ENCODE measurements at places on chromosomes 5 and 9.

- no peak for ATAC-seq
These were observed 137.4 kb upstream of the DMAC1 start for GRCh38 chr9:7936996-7937395.

- no peak for ATAC-seq
These were observed 55.3 kb upstream of the ALDH1A1 start for GRCh38 chr9:73007966-73008672.

- ATAC-seq, result peak; percentile 70
These were observed 18.8 kb downstream of the SMIM32 start for GRCh38 chr5:136174021-136174659.

DNA sequence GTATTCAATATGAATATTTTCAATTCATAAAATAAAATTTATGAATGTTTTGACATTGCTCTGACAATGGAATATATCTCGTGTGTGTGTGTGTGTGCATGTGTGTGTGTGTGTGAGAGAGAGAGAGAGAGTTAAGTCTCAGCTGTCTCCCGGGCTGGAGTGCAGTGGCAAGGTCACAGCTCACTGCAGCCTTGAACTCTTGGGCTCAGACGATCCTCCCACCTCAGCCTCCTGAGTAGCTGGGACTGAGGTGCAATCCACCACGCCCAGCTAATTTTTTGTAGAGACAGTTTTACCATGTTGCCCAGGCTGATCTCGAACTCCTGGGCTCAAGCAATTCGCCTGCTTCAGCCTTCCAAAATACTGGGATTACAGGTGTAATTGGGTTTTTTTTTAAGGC, 16.1 kb downstream of the G3BP1 start:
- ATAC-seq, result no peak

- ATAC-seq, result no peak
These were observed 573.7 kb upstream of the DAB2 start for GRCh38 chr5:39998518-39998917.

DNA sequence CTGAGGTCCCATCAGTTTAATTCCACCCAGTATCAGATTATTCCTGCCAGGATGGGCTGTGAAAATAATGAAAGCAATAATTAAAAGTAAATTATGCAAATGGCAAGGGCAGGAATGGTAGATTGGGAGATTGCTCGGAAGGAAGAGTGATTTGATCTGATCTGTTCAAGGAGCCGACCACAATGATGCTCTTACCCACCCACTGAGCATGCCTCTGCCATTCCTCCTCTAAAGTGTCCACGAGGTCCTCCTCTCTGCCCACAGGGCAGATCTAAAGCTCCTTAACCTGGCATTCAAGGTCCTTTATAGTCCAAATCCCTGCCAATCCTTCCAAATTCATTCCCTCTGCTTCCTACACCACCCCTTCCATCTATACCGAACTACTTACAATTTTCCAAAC, 147.8 kb downstream of the TTLL11 start:
- ATAC-seq, result no peak

GRCh38 chr9:125926936-125927335, 179.8 kb downstream of the PBX3 start:
- no peak for ATAC-seq

DNA sequence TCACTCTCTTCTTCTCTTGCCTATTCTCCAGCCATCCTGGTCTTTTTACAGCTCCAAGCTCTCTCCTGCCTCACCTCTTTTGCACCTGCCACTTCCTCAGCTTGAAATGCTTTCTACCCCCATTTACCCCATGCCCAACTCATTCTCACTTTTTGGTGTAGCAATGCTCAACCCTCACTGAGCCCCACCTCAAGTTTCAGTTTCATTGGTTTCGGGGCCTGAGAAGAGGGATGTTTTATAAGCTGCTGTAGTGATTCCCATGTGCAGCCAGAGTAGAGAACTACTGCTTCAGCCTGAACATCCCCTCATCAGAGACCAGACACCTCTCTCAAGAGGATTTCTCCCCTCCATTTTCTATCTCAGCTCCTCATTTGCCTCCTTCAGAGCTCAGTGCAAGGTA, 45.2 kb upstream of the FYB1 start:
- ATAC-seq, result no peak

GRCh38 chr5:6787941-6788340, 74.7 kb downstream of the TENT4A start:
- ATAC-seq, result no peak

- ATAC-seq, result no peak
These were observed 70.9 kb downstream of the GAPVD1 start for GRCh38 chr9:125332527-125332926.

DNA sequence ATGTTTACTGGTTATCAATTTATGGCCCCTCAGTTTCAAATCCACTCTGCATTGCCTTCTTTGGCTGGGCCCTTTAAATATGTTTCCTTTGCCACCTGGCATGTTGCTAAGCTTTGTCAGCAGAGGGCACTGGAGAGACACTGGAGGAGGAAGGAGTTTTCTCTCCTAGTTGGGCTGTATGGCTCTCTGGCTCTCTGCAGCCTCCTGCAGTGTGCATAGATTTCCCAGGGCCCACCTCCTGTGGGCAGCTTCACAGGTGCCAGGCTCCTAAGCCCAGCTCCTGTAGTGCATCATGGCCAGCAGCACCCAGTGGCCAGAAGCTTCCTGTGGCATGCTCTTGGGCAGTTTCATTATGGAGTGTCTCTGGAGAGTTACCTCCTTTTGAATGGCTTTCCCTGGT, 23.3 kb downstream of the CAVIN4 start:
- ATAC-seq, result peak; percentile 68

DNA sequence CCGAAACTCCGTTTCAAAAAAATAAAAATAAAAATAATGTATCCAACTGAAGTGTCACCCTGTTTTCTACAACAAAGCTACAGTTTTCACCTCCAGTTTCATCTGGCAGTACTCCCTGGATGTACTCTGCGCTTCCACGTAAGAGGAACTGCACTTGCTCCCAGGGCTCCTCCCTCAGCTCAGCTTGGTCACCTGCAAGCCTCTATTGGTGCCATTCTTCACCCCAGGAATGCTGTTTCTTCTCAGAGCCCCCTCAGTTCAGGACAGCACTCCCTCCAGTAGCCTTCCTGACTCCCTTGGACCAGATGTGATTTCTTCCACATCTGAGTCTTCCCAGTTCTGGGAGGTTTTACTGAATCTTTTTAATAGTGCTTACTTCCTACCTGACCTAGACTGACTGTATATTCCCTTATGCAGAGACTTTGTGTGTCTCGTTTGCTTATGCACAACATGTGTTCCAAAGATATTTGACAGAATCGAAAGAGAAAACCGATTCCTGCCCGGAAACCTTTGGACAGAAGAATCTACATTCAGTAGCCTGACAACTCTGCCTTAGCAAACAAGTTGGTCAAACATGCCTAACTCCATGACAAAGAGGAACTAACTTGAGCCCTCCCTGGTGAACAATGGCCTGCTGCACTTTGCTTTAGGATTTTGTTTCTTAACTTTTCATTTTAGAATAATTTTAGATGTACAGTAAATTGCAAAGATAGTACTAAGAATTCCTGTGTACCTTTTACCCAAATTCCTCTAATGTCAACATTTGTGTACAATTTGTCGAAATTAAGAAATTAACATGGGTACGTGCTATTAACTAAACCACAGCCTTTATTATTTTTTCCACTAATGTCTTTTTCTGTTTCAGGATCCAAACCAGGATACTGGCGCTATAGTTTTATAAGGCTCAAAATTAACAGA, 814 bp downstream of the CCDC125 start:
- peak; percentile 19 for ATAC-seq

DNA sequence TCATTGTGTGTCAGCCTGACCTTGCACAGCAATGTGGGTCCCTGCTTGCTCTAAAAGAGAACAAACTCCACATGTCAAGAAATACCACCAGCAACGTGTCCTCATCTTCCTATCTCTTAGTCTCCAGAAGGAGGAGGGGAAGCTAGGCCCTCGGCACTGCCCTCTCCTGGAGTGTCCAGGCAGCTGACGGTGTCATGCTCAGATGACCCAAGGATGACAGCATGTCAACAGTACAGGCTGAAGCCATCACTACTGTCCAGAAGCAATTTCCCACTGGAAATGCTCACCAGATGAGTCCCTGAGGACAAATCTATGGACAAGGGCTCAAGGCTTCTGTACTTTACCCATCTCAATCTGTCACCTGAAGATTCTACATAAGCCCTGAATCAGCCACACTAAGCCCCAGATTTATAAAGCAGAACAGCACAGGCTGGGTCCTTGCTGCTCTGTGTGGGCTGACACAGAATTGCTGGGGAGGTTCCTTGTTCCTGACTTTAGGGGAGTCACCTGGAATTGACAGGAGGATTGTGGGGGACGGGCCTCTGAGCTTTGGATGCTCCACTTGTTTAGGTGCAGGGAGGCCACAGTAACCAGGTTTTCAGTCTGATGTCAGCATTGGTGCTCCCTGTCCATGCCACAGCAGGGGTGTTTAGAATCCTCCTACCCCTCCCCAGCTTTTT, 210.2 kb downstream of the DAB2IP start:
- peak; percentile 50 for ATAC-seq

GRCh38 chr9:127177231-127177630, 54.8 kb upstream of the ANGPTL2 start:
- no peak for ATAC-seq

GRCh38 chr9:125913551-125913950, 166.4 kb downstream of the PBX3 start:
- no peak for ATAC-seq

DNA sequence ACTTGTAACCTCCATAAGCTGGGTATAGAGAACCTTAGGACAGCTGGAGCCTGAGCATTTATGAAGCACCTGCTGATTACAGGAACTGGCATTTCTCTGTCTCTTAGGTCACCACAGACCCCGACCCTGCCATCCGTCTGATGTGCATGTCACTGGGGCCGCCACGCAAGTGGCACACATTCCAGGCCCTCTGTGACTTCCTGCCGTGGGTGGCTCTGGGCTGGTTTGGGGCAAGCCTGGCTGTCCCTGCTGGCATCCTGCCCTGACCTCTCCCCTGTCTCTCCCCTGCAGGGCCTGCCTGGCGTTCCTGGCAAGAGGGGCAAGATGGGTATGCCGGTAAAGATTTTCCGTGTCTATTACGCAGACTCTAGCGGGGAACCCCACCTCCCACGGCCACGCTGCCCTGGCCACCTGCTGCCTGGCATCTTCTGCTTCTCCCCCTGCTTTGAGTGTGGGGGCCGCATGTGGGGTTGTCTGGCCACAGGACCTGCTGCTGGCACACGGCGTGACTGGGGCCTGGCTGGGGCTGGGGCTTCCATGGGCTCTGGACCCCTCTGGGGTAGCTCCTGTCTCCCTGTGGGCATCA, 55.4 kb downstream of the COL27A1 start:
- ATAC-seq, result no peak

DNA sequence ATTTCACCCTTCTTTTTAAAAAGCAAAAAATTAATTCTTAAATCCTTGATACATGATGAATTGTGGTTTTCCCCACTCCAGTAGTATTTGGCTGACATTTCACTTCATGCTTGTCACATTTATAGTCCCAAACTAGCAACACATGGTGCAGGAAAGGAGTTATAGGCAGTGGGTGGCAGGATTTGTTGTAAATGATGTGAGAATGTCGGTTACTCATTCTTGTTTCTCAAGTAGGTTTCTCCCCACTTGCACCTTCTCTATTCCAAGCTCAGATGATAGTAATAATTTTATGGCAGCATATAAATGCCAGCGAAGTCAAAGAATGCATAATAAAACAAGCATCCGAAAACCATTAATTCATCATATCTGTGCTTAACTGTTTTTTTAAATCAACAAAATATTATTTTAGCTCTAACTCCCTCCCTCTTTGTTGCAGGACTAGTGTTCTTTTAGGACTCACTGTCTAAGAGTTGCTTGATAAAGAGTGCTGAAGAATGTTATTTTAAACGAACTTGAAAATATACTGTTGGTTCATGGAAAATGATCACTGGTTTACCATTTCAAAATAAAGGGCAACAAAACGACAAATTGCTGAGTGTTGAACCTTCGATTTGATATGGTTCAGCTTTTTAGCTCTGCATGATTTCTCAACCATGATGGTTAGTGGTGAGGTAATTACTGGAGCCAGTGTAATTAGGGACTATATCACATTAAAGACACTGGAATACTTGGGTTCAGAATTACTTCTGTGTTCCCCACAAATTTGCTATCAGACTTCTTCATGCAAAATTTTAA, 88.1 kb upstream of the ADAMTSL1 start:
- ATAC-seq, result no peak

- no peak for ATAC-seq
These were observed 38.2 kb downstream of the HMHB1 start for GRCh38 chr5:143850050-143850683.

DNA sequence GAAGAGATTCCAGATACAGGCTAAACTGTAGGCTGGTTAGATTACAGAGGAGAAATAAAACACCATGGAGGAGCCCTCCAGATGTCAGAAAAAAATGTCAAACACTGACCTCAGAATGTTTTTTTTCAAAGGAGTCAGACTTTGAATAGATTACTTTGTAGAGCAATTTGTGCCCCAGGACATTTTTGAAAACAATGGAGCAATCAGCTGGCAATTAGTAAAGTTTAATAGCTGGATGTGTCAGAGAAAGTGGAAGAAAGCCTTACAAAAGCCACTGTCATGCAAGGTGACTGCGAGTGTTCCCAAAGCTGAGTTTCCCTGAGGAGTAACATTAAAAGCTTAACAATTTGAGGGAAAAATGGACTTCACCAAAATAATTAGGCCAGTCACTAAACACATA, 417.8 kb upstream of the CTNND2 start:
- no peak for ATAC-seq

GRCh38 chr5:115460472-115460871, 84.1 kb downstream of the FEM1C start:
- ATAC-seq, result peak; percentile 90

- no peak for ATAC-seq
These were observed 55.9 kb downstream of the TMEM215 start for GRCh38 chr9:32839013-32839885.

GRCh38 chr5:116507941-116508655, 66.5 kb downstream of the SEMA6A start:
- ATAC-seq, result no peak

DNA sequence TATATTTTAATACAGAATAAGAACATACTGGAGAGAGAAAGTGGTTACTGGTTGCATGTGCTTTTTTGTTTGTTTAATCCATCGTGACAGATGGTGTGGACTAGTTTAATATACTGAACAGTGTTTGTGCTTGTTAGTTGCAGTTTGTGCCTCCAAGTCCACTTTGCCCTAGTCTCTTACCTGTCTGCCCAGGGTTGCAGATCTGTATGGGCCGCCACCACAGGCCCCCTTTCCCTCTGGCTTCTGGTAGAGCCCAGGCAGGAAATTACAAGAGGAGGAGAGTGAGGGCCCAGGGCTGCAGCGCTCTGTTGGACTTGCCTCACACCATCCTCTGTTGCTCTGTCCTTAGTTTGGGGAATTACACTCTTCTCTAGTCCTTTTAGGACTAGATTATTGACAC, 166.4 kb downstream of the KDM4C start:
- ATAC-seq, result no peak

- ATAC-seq, result no peak
These were observed 43.1 kb upstream of the GLIPR2 start for GRCh38 chr9:36093384-36093783.

DNA sequence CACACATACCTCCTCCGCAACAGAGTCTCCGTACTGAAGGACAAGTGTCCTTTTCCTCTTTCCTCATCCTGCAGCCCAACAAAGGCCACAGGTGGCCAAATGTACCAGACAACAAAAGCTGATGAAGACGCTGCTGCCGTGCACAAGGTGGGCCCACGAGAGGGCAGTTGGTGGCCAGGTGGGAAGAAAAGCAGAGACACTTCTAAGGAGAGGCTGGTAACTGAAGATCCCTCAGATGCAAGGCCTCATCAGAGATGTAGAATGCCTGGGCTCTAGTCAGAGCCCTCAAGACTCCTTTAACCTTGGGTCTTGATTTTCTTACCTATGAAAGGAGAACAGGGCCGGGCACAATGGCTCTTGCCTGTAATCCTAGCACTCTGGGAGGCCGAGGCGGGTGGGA, 75.7 kb downstream of the NRG2 start:
- ATAC-seq, result no peak

GRCh38 chr5:122273696-122274095, 38.3 kb upstream of the SNCAIP start:
- ATAC-seq, result no peak

All from esophagus mucosa (tissue), 1 donor.